Bone marrow (tissue), 2 donors: ENCODE measurements at places on chromosomes 7 and 10.

- no peak for DNase-seq
Observed at GRCh38 chr10:71985542-71986250, 21.5 kb downstream of the CHST3 start.

- DNase-seq, result no peak
Observed at GRCh38 chr7:131103997-131104396, 223.7 kb upstream of the MKLN1 start.

DNA sequence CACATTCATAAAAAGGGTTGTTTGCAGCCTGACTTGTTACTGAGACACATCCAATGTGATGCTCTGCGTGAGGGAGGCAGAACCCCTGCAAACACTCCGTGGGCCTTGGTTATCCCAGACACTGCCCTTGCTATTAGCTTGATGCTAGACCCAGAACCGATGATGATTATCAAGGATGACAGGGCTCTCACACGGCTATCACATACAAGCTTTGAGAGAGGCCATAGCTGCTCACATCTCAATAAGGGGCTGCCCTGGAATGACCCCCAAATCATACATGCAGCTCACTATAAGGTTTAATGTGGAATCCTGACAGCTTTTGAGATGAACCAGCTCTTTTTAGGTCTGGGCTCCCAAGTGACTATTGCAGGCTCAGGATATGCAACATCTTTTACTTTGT lies 44.4 kb upstream of the TCERG1L start:
- DNase-seq, result no peak

GRCh38 chr10:3395458-3395861 lies 222.9 kb upstream of the PITRM1 start:
- DNase-seq, result no peak

GRCh38 chr7:77959080-77959479 lies 160.5 kb downstream of the PHTF2 start:
- DNase-seq, result no peak
